ENCODE measurements at places on chromosomes 2 and 18. TPM values are rescaled to one million over a fixed set of nuclear protein-coding genes. Genes with fewer than 3 reads are reported as not detected.

The RASGRP3 gene
- total RNA-seq: 3.9 TPM

The PLCL1 gene
- total RNA-seq: 16.9 TPM

The SERPINB4 gene
- not detected for total RNA-seq

The RND3 gene
- not detected for total RNA-seq

GRCh38 chr2:119408221-119408619, 23.4 kb upstream of the TMEM37 start:
- no peaks in the 10 kb centered on the region for H3K36me3 ChIP-seq
- no peaks in the 10 kb centered on the region for H3K27me3 ChIP-seq
- H3K4me3 ChIP-seq: no peak overlapping the region
- H3K27ac ChIP-seq: no peak overlapping the region
- no peaks in the 10 kb centered on the region for H3K4me1 ChIP-seq

DNA sequence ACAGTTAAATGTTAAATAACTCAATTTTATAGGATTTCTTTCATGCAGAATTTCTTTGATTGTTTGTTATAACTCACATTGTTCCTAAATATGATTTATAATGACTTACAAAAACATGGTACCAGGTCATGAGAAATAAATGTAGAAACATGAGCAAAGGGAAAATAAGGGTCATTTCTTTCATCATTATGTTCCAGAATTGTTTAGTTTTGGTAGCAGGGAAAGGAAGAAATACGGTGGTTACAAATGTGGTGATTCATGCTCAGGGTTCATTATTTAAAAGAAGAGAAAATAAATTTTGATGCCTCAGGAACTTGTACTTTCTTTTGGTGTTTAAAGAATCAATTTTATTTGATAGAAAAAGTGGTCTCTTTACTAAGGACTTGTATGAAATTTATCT, 4.4 kb downstream of the LYPD6B start:
- peaks cover under 1% of the 10 kb centered on the region for H3K27me3 ChIP-seq
- H3K27ac ChIP-seq: no peak overlapping the region
- DNase-seq: no peak
- H3K4me3 ChIP-seq: no peak overlapping the region
- no peaks in the 10 kb centered on the region for H3K4me1 ChIP-seq

GRCh38 chr2:1618191-1618961, 125.9 kb downstream of the PXDN start:
- H3K27ac ChIP-seq: no peak overlapping the region
- DNase-seq: no peak
- H3K4me3 ChIP-seq: no peak overlapping the region
- H3K27me3 ChIP-seq: no peaks in the 10 kb centered on the region

DNA sequence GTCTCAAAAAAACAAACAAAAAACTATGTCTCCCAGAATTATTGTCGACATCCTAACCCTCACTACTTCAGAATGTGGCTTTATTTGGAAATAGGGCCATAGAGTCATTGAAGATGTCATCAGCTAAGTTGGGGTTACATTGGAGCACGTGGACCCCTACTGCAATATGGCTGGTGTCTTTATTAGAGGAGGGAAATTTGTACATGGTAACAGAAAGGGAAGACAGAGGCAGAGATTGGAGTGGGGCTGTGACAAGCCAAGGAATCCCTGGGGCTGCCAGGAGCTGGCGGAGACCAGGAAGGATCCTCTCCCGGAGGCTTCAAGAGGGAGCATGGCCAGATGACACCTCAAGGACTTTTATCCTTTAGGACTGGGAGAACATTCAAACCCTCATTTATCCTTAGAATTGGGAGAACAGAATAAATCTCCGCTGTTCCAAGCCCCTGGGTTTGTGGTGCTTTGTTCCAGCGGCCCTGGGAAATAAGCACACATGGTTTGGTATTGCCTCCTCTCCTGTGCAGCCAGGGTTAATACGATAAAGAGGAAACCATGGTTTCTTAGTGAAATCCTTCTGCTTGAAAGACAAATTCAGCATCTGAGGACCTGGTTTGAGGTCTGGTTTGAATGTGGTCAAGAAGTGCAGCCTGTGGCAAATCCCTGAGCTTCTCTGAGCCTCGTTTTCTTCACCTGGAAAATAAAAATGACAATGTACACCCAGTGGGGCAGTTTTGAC, 184.7 kb downstream of the MYCN start:
- H3K27me3 ChIP-seq: no peaks in the 10 kb centered on the region
- no peak overlapping the region for H3K27ac ChIP-seq
- no peak overlapping the region for H3K4me3 ChIP-seq
- H3K4me1 ChIP-seq: no peaks in the 10 kb centered on the region

GRCh38 chr2:28430377-28430765, 37.7 kb downstream of the FOSL2 start:
- H3K27ac ChIP-seq: no peak overlapping the region
- no peak for DNase-seq
- H3K27me3 ChIP-seq: no peaks in the 10 kb centered on the region
- H3K4me1 ChIP-seq: peaks cover 11% of the 10 kb centered on the region
- no peak overlapping the region for H3K4me3 ChIP-seq

GRCh38 chr2:15639323-15640251, 47.9 kb downstream of the DDX1 start:
- H3K4me3 ChIP-seq: no peak overlapping the region
- H3K36me3 ChIP-seq: no peaks in the 10 kb centered on the region
- no peak for DNase-seq
- H3K4me1 ChIP-seq: no peaks in the 10 kb centered on the region
- no peak overlapping the region for H3K27ac ChIP-seq

All from CD4-positive, alpha-beta memory T cell (primary cell).